ENCODE measurements at places on chromosomes 7 and 10. TPM values are rescaled to one million over a fixed set of nuclear protein-coding genes. Genes with fewer than 3 reads are reported as not detected.
A peak's percentile ranks its signal among the peaks of the same experiment; 100 is the strongest.

GARS1 gene
- total RNA-seq = 50.1 TPM

DNA sequence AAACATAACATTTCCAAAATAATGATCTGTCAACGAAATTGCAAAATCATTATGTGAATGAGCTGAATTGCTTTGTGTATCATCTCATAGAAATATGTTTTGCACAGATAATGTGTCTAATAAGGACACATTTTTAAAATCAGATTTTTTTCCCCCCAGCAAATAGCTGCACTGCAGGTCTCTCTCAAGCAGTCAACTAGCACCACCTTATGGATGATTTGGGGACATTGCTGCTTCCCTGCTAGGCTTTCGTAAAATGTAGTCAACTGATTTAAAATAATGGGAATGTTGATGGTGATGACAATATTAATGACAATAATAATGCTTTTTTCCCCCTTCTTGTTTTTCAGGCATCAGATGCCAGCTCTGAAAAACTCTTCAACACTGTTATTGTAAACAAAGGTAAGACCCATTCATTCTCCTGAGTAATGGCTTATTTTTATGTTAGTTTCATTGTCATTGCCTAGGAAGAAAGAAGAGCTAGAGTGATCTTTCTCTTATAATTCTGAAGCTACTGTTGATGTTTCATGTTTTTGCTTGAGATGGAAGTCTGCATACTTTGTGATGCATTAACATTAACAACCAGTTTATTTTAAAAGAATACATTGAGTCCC is 433.6 kb upstream of the GALNT17 start:
- DNase-seq = peak; percentile 36
- no peaks in the 10 kb centered on the region for H3K4me1 ChIP-seq
- H3K27me3 ChIP-seq = no peaks in the 10 kb centered on the region

DNA sequence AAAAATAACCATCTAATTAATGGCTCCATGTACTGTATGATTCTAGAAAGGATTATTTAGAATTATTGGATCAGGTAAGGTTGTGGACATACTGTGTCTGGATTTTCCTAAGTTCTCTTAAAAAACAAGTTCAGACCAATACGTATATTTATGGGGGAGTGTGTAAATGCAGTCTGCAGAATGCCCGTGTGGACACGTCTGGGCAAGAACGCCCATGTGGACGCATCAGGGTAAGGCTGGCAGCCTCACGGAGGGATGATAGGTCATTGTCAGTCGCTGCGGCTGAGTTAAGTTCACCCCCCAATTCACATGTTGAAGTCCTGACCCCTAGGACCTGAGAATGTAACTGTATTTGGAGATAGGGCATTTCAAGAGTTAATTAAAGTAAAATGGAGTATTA is 160.0 kb upstream of the SHH start:
- H3K4me1 ChIP-seq = no peaks in the 10 kb centered on the region
- no peak for DNase-seq
- no peak overlapping the region for H3K4me3 ChIP-seq
- H3K36me3 ChIP-seq = no peaks in the 10 kb centered on the region
- no peaks in the 10 kb centered on the region for H3K27me3 ChIP-seq

DNA sequence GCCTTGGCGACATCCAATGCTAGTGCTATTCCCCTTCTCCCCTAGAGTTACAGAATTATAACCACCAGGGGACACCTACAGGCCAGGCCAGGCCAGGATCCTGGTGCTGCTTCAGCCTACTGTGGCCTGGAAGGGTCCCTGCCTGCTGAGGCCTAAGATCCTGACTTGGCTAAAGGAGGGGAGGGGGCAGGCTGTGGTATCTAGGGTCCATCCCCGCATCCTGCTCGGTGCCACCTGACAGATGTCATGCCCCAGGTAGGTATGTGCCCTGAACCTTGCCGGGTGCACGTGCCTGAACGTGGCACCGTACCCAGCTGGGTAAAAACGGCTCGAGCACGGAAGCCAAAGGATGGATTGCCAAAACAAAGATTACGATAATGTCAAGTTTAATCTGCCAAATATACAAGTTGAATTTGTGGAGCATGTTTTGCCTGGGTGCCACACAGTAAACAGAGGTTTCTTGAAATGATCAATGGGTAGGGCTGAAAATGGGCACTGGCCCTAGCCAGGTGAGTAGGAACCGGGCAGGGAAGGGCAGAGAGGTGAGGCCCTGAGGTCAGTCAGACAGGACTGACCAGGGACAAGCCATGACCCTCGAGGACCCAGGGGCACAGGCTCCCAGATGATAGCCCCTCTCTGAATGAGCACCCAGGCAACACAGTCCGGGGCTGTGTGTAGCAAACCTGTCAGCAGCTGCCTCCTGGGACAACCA is 12.6 kb downstream of the PDAP1 start:
- DNase-seq = no peak
- peaks cover 9% of the 10 kb centered on the region for H3K4me1 ChIP-seq
- H3K36me3 ChIP-seq = peaks cover 75% of the 10 kb centered on the region

PILRA gene
- 30.5 TPM for total RNA-seq

GRCh38 chr10:5291501-5292195 is 73.1 kb upstream of the UCN3 start:
- no peaks in the 10 kb centered on the region for H3K27me3 ChIP-seq
- H3K4me1 ChIP-seq = no peaks in the 10 kb centered on the region
- H3K27ac ChIP-seq = peak overlapping the region; percentile 71

GRCh38 chr10:34931216-34931615 is 116.1 kb upstream of the PARD3 start:
- DNase-seq = no peak
- no peak overlapping the region for H3K27ac ChIP-seq
- no peak overlapping the region for H3K4me3 ChIP-seq
- peaks cover 7% of the 10 kb centered on the region for H3K4me1 ChIP-seq
- H3K27me3 ChIP-seq = no peaks in the 10 kb centered on the region

LLCFC1 gene
- not detected for total RNA-seq

DNA sequence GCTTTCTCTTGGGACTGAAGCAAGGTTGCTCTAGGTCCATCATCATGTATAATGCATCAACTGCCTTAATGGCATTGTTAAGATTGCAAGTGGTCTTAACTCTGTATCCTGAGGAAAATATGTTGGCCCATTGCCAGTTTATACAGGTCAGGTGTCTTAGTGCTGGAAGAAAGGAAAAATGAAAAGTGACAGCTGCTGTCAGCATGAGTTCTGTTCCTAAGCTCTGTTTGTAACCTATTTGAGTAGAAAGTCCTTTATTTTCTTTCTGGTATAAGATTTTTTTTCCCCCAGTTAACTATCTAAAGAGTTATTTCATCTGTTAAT is 127.2 kb downstream of the SRI start:
- H3K4me3 ChIP-seq = no peak overlapping the region
- no peak overlapping the region for H3K27ac ChIP-seq
- no peak for DNase-seq
- no peaks in the 10 kb centered on the region for H3K27me3 ChIP-seq
- H3K36me3 ChIP-seq = no peaks in the 10 kb centered on the region

AZGP1 gene
- total RNA-seq = 177 TPM

DNA sequence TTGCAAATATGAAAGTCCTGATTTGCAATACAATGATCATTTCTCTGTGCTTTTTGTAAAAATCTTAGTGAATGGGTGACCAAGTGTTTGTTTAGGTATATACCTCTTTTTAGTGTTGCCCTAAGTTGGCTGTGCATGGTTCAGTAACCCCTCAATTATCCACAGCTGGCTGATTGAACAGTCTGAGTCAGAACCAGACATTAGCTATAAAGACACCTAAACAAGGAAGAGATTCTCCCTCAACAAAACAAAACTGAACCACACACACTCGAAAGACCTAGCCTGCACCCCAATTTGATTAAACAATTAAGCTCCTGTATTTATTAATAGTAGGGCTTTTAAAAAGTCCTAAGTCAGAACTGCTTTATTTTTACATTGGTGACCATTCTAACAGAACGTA is 2.8 kb downstream of the RSBN1L start:
- H3K27me3 ChIP-seq = no peaks in the 10 kb centered on the region
- H3K36me3 ChIP-seq = no peaks in the 10 kb centered on the region
- peaks cover 4% of the 10 kb centered on the region for H3K4me1 ChIP-seq
- no peak overlapping the region for H3K4me3 ChIP-seq
- no peak overlapping the region for H3K27ac ChIP-seq

DNA sequence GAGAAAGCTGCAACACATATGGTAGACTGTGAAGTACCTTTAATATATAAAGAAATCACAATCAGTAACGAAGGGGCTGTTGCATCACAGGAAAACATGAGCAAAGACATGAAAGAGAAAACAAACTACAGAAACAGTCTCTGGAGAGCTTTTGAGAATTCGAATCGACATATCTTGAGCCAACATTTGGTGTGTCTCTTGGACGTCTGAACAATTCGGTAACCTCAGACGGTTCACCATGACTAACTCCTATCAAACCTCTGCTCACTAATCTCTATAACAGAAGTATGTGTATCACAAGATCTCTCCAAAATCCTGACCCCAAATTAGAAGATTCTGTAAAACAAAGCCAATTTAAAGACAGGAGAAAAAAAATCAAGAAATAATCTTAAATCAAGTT is 262.0 kb upstream of the YAE1 start:
- no peak for DNase-seq
- no peak overlapping the region for H3K27ac ChIP-seq
- H3K4me1 ChIP-seq = no peaks in the 10 kb centered on the region
- no peaks in the 10 kb centered on the region for H3K36me3 ChIP-seq

GRCh38 chr10:3544561-3544960 is 240.4 kb downstream of the KLF6 start:
- no peak overlapping the region for H3K27ac ChIP-seq
- DNase-seq = no peak
- H3K4me3 ChIP-seq = no peak overlapping the region
- no peaks in the 10 kb centered on the region for H3K27me3 ChIP-seq
- no peaks in the 10 kb centered on the region for H3K4me1 ChIP-seq

STRIP2 gene
- total RNA-seq = 43.7 TPM

COBL gene
- total RNA-seq = 123 TPM

POLR2J2 gene
- 12.9 TPM for total RNA-seq

- no peaks in the 10 kb centered on the region for H3K36me3 ChIP-seq
- no peaks in the 10 kb centered on the region for H3K27me3 ChIP-seq
- H3K4me3 ChIP-seq = no peak overlapping the region
- no peak overlapping the region for H3K27ac ChIP-seq
- DNase-seq = no peak
Measured at GRCh38 chr7:105934572-105935185, 28.4 kb upstream of the CDHR3 start.

GRCh38 chr10:86795353-86795752 is 38.9 kb downstream of the BMPR1A start:
- no peak overlapping the region for H3K27ac ChIP-seq
- H3K36me3 ChIP-seq = no peaks in the 10 kb centered on the region
- no peak for DNase-seq
- no peaks in the 10 kb centered on the region for H3K27me3 ChIP-seq

- no peaks in the 10 kb centered on the region for H3K36me3 ChIP-seq
- H3K4me1 ChIP-seq = no peaks in the 10 kb centered on the region
- H3K4me3 ChIP-seq = no peak overlapping the region
Measured at GRCh38 chr7:45183711-45184210, 26.2 kb downstream of the RAMP3 start.

SYT15 gene
- total RNA-seq = 2.7 TPM

GRCh38 chr7:43554423-43554822 is 28.5 kb upstream of the STK17A start:
- DNase-seq = no peak
- H3K4me1 ChIP-seq = no peaks in the 10 kb centered on the region
- H3K27ac ChIP-seq = no peak overlapping the region
- H3K27me3 ChIP-seq = no peaks in the 10 kb centered on the region
- no peak overlapping the region for H3K4me3 ChIP-seq
- no peaks in the 10 kb centered on the region for H3K36me3 ChIP-seq

SFTPA1 gene
- not detected for total RNA-seq

- no peaks in the 10 kb centered on the region for H3K36me3 ChIP-seq
- H3K27me3 ChIP-seq = no peaks in the 10 kb centered on the region
- H3K4me3 ChIP-seq = no peak overlapping the region
- H3K27ac ChIP-seq = peak overlapping the region; percentile 28
- H3K4me1 ChIP-seq = peaks cover 19% of the 10 kb centered on the region
Measured at GRCh38 chr10:29473406-29474100, 161.2 kb downstream of the SVIL start.

DNA sequence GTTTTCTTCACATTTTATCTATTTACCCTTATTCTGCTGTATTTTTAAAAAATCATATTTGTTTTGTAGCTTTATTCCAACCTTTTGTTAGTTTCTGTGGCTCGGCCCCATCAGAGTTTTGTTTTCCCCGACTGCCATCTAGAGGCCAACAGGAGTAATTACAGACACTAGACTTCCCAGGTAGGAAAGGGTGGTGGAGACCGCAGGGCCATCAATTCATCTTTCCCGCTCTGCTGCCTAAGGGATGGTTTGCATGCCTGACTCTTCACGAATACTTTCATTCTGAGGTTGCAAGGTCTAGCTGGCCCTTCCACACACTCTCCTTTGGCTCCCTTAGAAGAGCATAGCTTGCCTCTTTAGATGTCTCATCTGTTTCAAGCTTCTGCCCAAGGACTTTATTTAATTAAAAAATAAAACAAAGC is 38.3 kb downstream of the LYZL2 start:
- no peak overlapping the region for H3K27ac ChIP-seq
- H3K4me3 ChIP-seq = no peak overlapping the region
- no peak for DNase-seq
- no peaks in the 10 kb centered on the region for H3K27me3 ChIP-seq
- H3K4me1 ChIP-seq = no peaks in the 10 kb centered on the region
- H3K36me3 ChIP-seq = no peaks in the 10 kb centered on the region

- no peaks in the 10 kb centered on the region for H3K27me3 ChIP-seq
- no peak overlapping the region for H3K27ac ChIP-seq
- H3K36me3 ChIP-seq = no peaks in the 10 kb centered on the region
- DNase-seq = no peak
Measured at GRCh38 chr7:72087926-72088325, 324.2 kb downstream of the CALN1 start.

MEOX2 gene
- total RNA-seq = 10.5 TPM

GRCh38 chr7:98826811-98827231 is 43.0 kb downstream of the TMEM130 start:
- DNase-seq = peak; percentile 88
- no peaks in the 10 kb centered on the region for H3K36me3 ChIP-seq

RGR gene
- total RNA-seq = not detected

GRCh38 chr10:1168763-1169162 is 112.6 kb downstream of the WDR37 start:
- no peaks in the 10 kb centered on the region for H3K27me3 ChIP-seq
- no peak overlapping the region for H3K4me3 ChIP-seq
- no peak for DNase-seq
- H3K27ac ChIP-seq = no peak overlapping the region
- no peaks in the 10 kb centered on the region for H3K36me3 ChIP-seq

MOGAT3 gene
- not detected for total RNA-seq

GRCh38 chr7:117692338-117692737 is 180.9 kb downstream of the CTTNBP2 start:
- DNase-seq = no peak
- H3K27me3 ChIP-seq = no peaks in the 10 kb centered on the region
- H3K4me3 ChIP-seq = no peak overlapping the region
- H3K36me3 ChIP-seq = no peaks in the 10 kb centered on the region

ACTA2 gene
- total RNA-seq = 70.9 TPM

C7orf33 gene
- not detected for total RNA-seq

ADAM12 gene
- total RNA-seq = 0.44 TPM

AKR1C8 gene
- not detected for total RNA-seq

All from heart left ventricle (tissue), 16 donors.